ENCODE measurements at places on chromosomes 12 and 14.

DNA sequence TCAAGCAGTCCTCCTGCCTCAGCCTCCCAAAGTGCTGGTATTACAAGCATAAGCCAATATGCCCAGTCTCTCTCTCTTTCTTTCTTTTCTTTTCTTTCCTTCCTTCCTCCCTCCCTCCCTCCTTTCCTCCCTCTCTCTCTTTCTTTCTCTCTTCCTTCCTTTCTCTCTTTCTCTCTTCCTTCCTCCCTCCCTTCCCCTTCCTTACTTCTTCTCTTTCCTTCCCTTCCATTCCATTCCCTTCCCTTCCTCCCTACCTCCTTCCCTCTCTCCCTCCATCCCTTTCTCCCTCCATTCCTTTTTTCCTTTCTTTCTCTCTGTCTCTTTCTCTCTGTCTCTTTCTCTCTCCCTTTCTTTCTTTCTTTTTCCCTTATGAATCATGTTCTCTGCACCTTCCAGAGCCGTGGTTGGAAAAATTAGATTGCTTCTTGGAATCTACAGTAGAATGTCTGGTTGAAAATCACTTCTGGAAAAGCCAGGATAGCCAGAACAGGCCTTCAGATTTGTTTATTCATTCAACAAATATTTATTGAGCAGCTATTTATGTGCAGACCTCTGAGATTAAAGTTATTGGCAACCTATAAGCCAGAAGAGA lies 68.4 kb upstream of the ARHGAP5 start:
- DNase-seq = no peak

DNA sequence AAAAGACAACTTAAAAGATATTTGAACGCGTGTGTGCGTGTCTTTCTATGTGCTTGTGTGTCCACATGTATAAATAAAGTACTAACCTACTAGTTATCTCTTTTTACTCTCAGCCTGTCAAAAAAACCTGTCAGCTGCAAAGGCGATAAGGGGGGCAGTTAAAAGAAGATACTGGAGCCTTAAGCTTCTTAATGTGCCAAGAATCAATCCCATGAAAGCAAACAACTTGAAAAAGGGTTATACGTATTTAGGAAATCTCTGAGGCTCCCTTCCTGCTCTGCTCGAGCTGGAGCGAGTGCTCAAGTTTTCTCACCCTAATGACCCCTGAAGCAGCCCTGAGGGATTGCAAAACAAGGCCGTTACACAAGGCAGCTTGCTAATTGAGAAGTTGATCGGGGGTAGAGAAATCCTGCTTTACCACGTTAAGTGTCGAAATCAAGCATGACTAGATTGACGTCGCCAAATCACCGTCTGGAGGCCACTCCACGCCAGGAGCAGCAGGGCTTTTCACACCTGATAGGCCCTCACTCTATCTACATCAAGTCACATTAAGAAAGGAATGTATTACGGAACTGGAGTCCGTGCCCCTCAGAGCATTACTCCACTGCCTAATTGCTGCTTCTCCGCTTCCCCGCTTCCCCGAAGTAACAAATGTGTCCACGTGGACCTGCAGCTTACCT lies 32.4 kb downstream of the LMO3 start:
- DNase-seq = no peak

GRCh38 chr14:72387726-72388125 lies 455.5 kb downstream of the RGS6 start:
- DNase-seq = no peak

GRCh38 chr14:59251811-59252771 lies 63.6 kb downstream of the DAAM1 start:
- DNase-seq = no peak

- no peak for DNase-seq
Observed at GRCh38 chr12:121590476-121591143, 9.8 kb upstream of the KDM2B start.

- no peak for DNase-seq
Observed at GRCh38 chr12:52691841-52692150, 11.5 kb downstream of the KRT77 start.

GRCh38 chr12:15222219-15222618 lies 1.0 kb upstream of the RERG start:
- DNase-seq = no peak

GRCh38 chr12:130993759-130994670 lies 40.3 kb downstream of the ADGRD1 start:
- no peak for DNase-seq

All from stimulated activated CD4-positive, alpha-beta T cell treated with anti-CD3 and anti-CD28 coated beads, TNF-alpha, amount 100 ng/mL, for 4 hours (primary cell).